ENCODE measurements at places on chromosomes 7 and 10. TPM values are rescaled to one million over a fixed set of nuclear protein-coding genes. Genes with fewer than 3 reads are reported as not detected.

DNA sequence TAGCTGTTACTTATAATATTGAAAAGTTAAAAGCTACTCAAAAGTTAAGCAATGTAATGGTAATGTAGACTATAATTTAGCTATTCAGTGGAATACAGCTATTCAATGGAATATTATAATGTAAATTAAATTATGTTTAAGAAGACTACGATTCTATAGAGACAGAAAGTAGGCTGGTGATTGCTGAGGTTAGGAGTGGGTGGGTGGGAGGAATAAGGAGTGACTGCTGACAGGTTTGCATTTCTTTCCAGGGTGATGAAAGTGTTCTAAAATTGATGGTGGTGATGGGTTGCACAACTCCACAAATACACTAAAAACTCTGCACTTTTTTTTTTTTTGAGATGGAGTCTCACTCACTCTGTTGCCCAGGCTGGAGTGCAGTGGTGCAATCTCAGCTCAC, 21.4 kb downstream of the DENND2A start:
- no peak for DNase-seq

DNA sequence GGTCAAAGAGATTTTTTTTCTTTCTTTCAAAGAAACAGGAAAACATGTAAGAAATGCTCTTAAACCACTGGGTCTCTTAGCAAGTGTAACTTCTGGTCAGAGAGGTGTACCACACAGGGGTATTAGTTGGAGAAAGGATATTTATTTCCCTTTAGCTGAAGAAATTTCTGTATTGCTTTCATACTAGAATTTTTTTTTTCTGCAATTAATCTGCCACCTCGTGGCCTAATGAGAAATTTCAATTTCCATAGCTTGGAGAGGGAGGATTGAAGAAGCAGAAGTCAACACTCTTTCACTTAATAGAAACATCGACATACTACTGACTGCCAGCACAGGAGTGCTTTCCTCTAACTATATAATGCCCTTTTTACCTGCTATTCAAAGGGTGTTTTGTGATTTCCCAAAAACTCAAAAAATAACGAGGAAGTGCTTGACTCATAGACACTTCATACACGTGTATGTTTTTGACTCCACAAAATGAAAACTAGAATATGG, 177.6 kb upstream of the NAMPT start:
- no peak for DNase-seq

Gene NPY
- total RNA-seq, result not detected

- DNase-seq, result no peak
These were observed 241.2 kb downstream of the DNAJB9 start for GRCh38 chr7:108810756-108811385.

Gene KAZALD1
- total RNA-seq, result 9.6 TPM

DNA sequence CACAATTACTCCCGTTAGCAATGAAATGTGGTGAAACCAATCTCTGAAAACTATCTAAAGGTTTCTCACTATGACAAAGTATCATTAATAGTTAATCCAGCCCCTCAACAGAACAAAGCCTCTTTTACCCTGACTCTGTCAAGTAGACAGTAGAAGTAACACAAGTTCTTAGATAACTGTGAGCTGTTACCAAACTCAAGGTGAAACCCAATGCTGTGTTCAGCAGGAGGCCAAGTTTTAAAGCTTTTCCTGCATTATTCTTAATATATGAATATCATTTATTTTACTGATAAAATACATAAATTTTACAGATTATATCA, 109.1 kb downstream of the SRPK2 start:
- DNase-seq, result no peak

DNA sequence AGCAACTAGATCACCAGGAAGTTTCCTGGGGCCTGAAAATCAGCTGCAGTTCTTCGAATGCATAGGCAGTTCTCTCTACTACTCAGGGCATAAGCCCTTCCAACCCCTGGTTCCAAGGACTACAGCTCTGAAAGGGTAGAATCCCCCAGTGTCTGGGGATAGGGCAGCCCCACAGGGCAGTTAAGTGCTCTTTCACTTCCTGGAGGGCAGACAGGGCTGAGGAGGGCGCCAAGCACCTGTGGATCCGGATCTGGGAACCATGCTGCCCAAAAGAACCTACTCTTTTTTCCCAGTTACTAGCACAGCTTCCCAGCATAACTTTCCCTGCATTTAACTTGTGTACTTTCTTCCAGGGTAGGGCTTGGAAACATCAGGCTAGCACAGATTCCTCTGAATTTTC, 41.1 kb downstream of the CXCL12 start:
- DNase-seq, result no peak

GRCh38 chr7:39613577-39613976, 9.8 kb upstream of the RALA start:
- peak; percentile 61 for DNase-seq

GRCh38 chr10:93300288-93300917, 181.7 kb downstream of the MYOF start:
- DNase-seq, result no peak

GRCh38 chr7:95205665-95206225, 118.6 kb downstream of the PON1 start:
- DNase-seq, result peak; percentile 90

DNA sequence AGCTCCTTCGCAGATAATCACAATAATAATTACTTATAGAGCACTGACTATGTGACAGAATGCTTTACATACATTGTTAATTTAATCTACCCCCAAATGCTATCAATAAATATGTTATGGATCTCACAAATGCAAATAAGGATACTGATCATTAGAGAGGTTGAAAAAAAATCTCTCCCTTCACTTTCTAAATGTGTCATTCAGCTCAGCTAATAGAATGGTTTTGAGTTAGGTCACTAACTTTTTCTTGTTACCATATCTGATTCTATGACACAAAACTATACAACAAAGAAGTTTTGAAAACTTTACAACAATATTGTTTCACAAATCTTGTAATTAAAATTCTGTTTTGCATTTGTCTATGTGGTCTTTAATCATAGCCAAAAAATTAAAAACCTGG, 17.4 kb downstream of the NEUROD6 start:
- no peak for DNase-seq

GRCh38 chr10:46247808-46248569, 38.8 kb upstream of the ANTXRL start:
- no peak for DNase-seq

DNA sequence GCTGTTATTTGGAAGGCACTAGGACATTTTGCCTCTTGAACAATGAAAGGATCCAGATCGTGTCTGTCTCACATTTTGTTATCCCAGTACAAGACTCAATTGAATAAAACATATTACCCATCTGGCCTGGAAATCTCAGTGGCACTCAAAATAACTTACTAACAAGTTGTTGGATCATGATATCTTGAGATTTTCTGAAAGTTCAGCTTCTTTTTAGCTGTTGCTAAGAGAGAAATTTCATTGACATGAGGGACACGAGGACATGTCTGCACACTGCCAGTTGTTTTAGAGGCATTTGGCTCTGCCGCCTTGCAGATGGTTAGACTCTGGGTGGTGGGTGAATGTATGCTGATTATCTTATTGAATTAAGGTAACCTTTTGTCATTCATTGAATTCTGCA, 41.0 kb downstream of the KAT6B start:
- DNase-seq, result no peak

- no peak for DNase-seq
These were observed 325.1 kb upstream of the PLXDC2 start for GRCh38 chr10:19491166-19491565.

DNA sequence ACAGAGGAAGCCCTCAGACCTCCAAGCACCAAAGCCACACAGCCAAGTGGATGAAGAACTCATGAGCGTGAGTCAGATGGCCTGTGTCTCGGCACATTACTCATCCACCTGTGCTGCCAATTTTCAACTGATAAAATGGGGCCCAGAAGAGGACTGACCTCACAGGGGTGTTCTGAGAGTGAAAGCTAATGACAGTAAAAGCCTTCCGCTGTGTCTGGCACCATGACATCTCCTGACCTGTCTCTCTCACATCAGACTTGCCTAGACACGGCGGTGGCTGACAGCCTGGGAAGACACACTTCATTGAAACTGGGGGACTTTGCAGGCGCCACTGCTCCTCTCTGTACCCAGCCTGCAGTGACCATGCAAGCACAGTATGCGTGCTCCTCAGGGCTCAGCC, 8.3 kb upstream of the SLC18A3 start:
- DNase-seq, result no peak

- DNase-seq, result no peak
These were observed 198.0 kb upstream of the MKI67 start for GRCh38 chr10:128324058-128324827.

Gene FAM25C
- not detected for total RNA-seq

GRCh38 chr7:32204361-32205018, 134.3 kb upstream of the PDE1C start:
- DNase-seq, result peak; percentile 75

DNA sequence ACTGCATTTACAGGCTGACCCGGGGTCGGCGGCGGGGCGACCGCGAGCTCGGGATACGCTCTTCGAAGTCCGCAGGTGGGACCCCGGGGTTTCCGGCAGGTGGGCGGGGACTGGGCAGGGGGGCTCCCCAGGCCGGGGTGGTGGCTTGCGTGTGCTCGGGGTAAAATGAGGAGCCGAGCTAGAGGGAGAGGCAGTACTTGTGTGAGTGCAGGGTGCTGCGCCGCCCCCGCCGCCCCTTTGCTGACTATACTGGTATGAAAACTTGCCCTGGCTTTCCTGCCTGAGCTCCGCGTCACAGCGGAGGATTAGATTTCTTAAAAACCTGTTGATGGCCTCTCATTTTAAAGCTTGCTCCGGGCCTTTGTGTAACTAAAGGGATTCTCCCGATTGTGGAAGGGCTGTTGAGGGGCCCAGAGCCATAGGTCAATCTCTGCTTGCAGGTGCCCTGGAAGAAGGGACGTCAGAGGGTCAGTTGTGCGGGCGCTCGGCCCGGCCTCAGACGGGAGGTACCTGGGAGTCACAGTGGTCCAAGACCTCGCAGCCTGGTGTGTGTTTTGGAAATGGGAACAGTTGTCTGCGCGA, 488 bp downstream of the ARMC10 start:
- peak; percentile 63 for DNase-seq

DNA sequence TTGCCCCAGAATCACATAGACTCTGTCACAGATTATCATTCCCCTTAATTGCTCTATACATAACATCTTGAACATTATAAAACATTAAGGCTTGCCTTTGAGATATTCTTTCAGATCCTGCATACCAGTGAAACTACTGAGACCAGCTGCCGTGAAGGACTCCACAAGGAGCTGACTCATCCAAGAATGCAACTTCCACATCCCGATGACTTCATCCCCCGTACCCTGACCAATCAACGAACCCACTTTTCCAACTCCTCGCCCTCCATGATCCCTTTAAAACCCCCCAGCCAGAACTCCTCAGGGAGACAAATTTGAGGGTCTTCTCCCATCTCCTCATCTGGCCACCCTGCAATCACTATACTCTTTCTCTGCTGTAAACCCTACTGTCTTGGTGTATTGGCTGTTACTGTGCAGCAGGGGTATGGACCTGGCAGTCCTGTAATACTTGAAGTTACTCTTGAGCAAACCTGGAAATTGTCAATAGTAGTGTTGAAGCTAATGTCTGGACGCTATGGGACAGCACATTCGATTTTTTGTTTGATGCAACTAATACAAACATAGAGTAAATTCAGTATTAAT, 49.8 kb downstream of the HTR5A start:
- DNase-seq, result no peak

DNA sequence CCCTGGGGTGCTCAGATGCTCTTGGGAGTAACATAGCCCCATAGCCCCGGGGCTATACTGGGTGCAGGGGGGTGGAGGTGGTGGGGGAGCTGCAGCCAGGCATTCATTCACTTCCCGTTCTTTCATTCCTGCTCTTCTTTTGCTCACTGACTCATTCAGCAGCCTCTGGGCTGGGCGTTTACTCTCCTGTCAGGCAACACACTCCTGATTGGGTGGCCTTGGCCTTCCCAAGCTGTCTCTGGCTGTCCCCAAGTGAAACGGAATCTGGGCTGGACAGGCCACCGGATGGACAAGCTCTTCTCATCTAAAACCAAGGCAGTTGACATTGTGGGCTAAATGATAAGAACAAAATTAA, 34.6 kb downstream of the CHST3 start:
- peak; percentile 74 for DNase-seq

Gene MORN4
- 16.2 TPM for total RNA-seq

DNA sequence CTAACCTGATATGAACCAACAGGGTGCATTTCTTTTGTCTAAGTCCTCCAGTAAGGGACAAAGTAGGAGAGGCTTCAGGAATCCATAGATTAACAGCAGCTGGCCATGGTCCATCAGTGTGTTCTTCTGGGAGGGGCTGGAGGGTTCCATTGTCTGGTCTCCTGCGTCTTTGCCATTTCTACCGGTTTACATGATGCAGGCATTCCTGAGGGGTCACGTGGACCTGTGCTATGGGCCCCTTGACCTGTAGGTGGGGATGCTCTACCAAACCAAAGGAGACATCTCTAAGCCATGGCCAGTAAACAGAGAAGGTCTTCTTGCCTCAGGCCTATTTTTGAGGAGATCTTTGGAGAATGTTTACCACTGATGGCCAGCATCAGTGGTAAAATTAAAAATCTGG, 28.7 kb upstream of the HABP2 start:
- no peak for DNase-seq

- no peak for DNase-seq
These were observed 100.8 kb downstream of the CTTNBP2 start for GRCh38 chr7:117772421-117772820.

DNA sequence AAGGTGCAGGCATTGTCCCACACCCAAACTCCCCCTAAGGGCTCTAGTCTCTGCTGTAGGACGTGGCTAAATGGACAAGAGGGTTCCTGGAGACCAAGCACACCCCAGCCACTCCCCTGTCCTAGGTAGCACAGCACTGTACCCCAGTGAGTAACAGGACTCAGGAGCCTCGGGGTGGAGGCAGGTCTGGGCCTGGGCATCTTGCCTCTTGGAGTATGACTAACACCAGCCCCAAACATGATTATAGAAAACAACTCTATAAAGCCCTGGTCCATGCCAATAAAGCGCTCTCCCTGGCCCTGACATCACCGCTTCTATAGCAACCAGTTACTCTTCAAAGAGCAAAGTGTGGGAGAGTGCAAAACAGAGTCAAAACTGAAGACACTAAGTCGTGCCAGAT, 195.0 kb downstream of the CALN1 start:
- no peak for DNase-seq

- DNase-seq, result no peak
These were observed 52.9 kb downstream of the CYP2C9 start for GRCh38 chr10:94991243-94991888.

Gene MYPN
- total RNA-seq, result 0.11 TPM

DNA sequence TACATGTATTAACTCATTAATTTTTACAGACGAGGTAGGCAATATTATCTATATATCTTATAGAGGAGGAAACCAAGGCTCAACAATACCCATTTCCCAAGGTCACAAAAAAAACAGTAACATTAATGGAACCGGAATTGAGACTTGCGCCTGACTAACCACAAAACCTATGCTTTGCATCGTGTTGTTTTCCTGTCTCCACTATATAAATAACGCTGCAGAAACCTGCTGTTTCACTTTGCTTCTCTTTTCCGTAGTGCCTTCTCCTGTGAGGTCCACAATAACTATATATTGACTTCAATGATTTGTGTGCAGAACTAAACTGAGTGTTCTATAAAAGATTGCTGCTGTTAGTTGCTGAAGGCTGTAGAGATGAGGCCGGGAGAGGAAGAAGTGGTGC, 97.7 kb upstream of the RPA3 start:
- no peak for DNase-seq

GRCh38 chr7:127932076-127932475, 99.2 kb downstream of the LRRC4 start:
- DNase-seq, result no peak

Gene RELN
- 0.98 TPM for total RNA-seq
